ENCODE measurements at places on chromosomes 3 and 15. TPM values are rescaled to one million over a fixed set of nuclear protein-coding genes. Genes with fewer than 3 reads are reported as not detected.

The DGKG gene
- 14.5 TPM for total RNA-seq

The SETMAR gene
- 6.7 TPM for total RNA-seq

The ATP8B4 gene
- total RNA-seq, result 2.8 TPM

The SLC15A2 gene
- 1.4 TPM for total RNA-seq

The FXR1 gene
- total RNA-seq, result 108 TPM

DNA sequence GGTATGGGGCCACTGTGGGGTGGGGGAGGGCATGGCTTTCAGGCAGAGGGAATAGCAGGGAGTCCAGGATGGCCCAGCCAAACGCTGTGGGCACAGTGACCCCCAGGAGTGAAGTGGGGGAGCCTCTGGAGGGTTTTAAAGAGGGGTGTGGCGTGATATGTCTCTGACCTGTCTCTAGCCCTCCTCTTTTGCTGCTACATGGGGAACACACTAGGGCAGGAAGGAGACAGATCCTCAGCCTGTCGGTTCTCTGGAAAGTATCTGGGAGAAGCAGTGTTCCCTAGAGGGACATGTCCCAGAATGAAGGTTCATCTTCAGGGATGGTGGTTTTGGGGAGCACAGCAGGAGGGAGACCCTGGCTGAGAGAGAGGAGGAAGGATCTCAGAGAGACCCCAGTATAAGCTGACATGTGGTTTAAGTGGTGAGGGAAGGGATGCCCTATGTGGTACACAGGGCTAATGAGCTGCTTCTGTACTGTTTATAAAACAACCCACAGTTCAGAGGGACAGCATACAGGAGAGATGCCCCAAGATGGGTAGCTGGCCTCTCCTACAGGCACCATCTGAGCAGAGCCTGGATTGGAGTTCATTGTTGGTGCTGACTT is 37.7 kb downstream of the TRIM71 start:
- no peak for DNase-seq

DNA sequence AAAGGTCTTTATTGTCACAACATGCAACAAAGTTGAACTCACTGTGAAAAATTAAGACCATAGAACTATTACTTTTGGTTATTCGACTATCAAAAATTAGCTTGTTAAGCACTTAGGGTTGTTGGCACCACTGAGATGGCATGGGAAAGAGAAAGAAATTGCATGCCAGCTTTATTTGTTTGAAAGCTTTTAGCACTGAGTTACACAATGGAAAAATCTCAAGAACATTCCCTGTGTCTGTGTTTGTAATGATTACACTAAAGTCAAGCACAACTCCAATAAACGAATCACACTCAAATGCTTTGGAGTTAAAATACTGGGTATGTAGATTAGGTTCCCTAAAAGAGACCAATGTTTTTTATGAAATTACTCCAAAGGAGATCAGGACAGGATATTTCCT is 158.6 kb upstream of the COL8A1 start:
- no peak for DNase-seq

DNA sequence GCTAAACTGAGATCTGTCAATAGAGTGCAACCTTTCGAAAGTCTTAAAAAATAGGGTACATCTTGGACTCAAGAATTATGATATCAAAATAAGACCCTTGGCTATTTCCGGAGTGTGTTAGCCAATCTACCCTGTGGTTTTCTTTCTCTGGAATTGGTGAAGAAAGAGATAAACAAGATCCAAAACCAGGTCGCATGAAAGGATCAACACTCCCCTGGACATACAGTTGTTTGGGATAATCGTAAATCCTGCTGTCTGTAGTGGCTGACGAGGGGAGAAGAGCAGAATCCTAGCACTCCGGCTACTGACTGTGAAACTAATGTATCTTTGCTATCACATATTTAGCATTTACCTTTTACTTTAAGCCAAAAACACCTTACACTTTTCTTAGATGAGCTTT is 30.9 kb downstream of the FNDC3B start:
- DNase-seq, result no peak

- DNase-seq, result no peak
Measured at GRCh38 chr3:129122412-129123011, 908 bp upstream of the RAB43 start.

DNA sequence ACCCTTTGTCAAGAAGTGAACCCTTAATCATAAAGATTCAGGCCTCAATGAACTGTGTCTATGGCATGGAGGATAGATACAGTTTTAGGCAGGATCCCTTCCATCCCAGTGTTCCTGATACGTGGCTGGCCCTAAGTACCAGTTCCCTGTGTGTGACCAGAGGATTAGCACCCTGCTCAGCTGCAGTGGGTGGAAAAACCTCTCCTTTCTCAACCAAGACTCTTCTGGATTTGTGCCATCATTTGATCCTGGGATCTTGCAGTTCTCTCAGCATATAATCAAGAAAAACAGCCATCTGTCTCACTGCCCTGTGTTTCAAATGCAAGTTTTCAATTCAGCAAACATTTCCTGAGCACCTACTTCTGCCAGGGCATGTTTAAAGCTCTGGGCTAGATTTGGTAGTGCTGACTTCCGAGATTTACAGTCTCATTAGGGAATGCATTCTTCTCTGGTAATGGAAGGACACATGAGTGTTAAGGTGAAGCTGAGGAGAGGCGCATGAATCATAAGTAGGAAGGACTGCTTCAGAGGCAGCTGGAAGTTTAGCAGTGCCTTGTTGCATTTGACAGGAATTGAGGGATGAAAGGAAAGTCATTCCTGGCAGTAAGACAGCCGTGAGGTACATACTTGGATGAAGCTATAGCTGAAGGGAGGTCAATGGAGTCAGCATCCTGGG is 388.3 kb downstream of the MFSD1 start:
- DNase-seq, result no peak

- no peak for DNase-seq
Measured at GRCh38 chr15:39880718-39881387, 39.2 kb downstream of the GPR176 start.
